ENCODE measurements at places on chromosomes 3 and 15.

DNA sequence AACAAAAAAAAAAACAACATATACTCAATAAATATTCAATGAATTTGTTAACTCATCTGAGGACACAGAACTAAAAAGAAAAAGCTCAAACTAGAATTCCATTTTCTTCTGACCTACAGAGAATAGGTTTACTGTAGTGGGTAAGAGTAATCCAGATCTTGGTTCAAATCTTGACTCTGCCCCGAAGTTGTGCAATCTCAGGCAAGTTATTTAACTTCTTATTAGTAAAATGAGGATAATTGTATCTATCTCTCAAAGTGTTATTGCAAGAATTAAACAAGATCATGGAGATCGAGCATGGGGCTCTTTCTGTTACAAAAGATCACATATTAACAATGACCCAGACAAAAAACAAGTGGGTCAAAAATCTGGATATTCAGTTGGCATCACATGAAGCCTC, 41.1 kb upstream of the OXTR start:
- no peak for DNase-seq

GRCh38 chr15:49832511-49832910, 211.7 kb downstream of the DTWD1 start:
- no peak for DNase-seq

DNA sequence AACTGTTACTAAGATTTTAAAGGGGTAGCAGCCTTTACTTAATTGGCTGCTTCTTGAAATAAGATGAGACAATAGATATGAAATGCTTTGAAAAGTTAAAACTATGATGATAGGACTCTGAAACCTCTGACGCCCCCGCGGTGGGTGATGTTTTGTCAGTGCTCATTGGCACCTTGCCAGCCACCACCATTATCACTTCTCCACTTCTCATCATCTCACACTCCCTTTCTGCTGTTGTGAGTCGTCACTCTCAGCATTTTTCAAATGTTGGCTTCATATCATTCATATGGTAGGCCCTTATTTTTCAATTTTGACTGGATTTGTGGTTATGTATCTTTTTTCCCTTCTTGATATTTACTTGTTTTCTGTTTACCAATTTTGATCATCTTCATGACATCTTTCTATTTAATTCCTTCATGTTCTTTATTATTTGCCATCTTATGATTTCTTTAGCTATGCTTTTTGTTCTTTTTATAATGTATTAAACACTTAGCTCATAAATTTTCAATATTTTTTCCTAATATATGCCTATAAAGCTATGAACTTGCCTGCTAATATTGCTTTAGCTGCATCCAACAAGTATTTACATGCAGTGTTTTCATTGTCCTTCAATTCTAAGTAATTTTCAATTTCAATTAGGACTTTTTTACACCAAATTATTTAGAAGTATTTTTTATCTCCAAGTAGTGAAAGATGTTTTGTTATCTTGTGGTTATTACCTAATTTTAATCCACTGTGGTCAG, 30.3 kb upstream of the SKOR1 start:
- no peak for DNase-seq

GRCh38 chr15:88490036-88490435, 22.5 kb downstream of the MRPS11 start:
- no peak for DNase-seq

DNA sequence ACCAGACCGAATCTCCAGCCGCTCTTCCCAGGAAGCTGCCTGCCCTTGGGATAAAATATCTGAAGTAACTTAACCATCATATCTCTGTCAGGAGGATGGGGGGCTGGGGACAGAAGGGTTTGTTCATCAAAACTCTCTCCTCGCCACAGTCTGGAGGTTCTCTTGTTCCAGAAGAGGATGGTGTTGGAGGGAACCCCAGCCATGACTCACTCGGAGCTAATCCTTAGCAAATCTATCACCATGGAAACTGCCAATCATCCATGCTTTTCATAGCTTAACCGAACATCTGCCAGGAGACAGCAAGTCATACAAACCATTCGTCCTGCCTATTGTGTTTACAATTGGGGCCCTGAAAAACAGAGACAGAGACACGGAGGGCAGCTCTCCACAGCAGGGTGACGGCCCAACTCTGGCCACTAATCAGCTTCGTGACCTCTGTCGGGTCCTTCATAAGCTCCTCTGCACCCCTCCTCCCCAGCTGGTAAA, 73.8 kb upstream of the HEG1 start:
- DNase-seq = no peak

DNA sequence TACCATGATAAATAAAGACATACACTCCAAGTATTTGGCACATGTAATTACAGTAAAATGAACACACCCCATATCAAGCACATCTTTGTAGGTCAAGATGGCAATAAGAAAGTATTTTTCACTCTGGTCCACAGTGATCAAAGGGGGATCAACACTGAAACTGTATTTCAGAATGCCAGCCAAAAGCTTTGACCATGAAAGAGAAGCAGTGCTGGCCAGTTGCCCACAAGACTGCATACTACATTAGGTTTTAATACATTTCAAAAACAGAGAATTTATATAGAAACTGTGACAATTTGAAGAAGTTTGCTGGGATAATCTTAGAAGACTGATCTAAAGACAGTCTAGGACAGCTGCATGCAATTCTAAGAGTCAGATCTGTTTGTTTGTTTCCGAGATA, 1035.3 kb downstream of the FHIT start:
- DNase-seq = no peak

DNA sequence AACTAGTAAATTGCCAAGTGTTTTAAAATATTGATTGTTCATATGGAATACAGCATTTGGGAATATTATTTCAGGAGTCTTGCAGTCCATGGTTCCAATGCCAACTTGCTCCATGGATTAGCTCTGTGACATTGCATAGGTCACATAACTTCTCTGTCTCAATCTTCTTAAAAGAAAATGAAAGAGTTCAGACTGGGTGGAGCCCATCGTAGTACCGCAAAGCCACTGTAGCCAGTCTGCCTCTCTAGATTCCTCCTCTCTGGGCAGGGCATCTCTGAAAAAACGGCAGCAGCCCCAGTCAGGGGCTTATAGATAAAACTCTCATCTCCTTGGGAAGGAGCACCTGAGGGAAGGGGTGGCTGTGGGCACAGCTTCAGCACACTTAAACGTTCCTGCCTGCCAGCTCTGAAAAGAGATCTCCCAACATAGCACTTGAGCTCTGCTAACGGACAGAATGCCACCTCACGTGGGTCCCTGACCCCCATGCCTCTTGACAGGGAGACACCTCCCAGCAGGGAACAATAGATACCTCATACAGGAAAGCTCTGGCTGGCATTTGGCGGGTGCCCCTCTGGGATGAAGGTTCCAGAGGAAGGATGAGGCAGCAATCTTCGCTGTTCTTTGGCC, 168.8 kb upstream of the CNTN4 start:
- DNase-seq = no peak

GRCh38 chr3:63279005-63279841, 1.1 kb downstream of the SYNPR start:
- no peak for DNase-seq

DNA sequence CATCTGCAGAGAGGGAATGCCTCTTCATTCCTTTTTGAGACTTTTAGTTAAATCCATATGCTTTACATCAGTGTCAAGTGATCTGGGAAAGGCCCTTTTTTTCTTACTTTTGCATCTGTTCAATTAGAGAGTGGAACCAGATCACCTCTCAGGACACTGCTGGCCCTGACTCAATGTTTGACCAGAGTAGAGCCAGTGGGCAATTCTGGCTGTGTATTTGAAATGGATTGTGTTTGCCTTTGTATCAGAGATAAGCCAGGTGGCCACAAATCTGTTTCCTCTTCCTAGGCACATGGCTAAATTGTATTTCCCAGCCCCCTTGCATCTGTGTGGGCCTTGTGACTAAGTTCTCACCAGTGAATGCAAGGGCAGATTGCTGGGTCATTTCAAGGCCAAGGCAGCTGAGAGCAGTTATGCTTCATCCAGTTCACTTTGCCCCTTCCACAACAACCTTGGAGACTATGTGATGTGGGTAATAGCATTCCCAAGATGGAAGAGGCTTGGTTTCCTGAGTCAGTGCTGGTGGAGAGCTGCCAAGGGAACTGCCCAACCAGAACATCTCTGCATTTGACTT, 75.6 kb upstream of the CACNA2D3 start:
- no peak for DNase-seq

GRCh38 chr3:9700536-9700935, 3.1 kb upstream of the CPNE9 start:
- DNase-seq = no peak

- DNase-seq = no peak
These were observed 26.2 kb downstream of the SEC62 start for GRCh38 chr3:169992781-169993180.

GRCh38 chr3:52532517-52532837, 1.2 kb downstream of the NT5DC2 start:
- DNase-seq = no peak

DNA sequence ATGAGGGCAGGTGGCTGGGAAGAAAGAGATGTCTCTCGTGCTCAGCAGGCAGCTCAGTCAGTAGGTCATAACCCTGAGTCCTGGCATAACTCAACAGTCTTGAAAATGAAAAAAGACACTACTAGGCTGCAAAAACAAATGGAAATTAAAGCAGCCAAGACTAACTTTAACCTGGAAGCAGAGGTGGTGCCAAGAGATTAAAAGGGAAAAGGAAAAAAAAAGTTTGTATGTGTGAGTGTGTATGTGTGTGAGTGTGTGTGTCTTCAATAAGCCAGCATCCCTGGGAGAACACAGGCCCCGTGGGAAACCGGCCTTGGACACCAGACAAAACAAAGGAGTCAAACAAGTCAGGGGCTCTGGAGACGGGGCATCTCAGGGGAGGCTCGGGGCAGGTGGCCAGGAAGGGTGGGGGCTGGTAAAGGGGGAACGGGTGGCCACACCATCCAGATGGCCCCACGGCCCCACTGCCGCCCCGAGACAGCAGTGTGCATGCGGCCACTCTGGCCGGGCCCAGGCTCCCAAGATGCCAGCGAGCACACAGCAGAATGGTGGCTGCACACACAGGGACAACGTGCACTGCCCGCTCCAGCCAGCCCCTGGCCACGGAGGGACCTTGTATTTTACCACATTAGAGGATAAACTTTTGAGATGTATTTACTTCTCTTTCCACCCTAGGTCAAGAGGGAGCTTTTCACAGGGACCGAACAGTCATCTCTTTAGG, 23.8 kb downstream of the CYFIP1 start:
- DNase-seq = no peak

DNA sequence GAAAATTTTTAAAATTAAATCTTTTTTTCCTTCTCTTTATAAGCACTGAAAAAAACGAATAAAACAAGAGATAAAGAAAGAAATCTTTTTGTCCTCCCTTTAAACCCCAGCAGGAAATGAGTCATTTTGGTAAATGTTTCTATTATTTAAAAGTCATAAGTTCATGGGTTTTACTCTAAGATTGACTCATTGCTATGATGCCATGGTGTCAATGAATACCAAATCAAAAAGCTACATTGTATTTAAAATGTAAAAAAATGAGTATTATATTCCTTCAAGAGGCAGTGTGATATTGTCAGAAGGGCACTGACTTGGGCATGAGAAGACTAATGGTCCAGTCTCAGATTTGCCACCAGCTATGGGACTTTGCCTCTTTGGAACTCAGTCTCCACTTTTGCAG, 303.4 kb upstream of the DNAJC19 start:
- DNase-seq = no peak

DNA sequence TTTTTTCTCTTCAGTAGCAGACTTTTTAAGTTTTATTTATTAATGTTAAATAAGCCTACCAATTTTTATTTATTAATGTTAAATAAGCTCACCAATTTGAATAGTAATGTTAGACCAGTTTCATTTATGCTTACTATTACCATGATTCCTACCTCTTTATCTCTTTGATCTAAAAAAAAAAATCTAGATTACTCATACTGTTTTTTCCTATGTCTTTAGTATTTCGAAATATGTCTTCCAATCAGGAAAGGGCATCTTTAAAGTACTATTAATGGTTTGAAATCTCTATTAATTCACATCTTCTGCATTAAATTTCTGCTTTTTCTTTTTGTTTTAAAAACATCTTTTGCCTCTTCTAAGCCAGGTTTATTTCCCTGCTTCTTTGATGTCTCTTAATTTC, 27.5 kb upstream of the MAPKBP1 start:
- no peak for DNase-seq

DNA sequence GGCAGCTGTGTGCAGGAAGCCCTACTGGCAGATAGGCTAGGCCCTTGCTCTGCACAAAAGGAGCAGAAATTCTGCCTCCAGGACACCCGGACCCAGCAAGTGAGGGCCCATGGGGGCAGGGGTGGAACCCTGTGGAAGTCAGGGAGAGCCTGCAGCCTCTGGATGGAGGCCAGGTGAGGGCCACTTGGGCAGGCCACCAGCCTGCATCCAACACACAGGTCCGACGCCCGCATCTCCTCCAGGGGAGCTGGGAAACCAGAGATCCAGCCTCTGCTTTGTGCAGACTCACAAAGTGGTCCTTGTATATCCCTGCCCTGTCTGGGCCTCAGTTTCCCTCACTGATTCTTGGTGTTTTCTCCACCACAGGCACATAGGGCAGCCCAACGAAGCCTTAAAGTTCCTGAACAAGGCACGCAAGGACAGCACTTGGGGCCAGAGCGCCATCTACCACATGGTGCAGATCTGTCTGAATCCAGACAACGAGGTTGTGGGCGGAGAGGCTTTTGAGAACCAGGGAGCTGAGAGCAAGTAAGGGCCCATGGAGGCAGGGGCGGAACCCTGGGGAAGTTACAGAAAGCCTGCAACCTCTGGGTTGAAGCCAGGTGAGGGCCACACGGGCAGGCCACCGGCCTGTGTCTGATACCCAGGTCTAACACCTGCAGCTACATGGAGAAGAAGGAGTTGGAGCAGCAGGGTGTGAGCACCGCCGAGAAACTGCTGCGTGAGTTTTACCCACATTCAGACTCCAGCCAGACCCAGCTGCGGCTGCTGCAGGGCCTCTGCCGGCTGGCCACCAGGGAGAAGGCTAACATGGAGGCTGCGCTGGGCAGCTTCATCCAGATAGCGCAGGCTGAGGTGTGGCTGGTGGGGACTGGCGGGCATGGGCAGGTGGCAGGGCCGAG, 16.6 kb downstream of the CSRNP1 start:
- no peak for DNase-seq

GRCh38 chr3:165839296-165840076, 2.3 kb upstream of the BCHE start:
- no peak for DNase-seq

- no peak for DNase-seq
These were observed 726.6 kb upstream of the NAALADL2 start for GRCh38 chr3:174132421-174133042.

DNA sequence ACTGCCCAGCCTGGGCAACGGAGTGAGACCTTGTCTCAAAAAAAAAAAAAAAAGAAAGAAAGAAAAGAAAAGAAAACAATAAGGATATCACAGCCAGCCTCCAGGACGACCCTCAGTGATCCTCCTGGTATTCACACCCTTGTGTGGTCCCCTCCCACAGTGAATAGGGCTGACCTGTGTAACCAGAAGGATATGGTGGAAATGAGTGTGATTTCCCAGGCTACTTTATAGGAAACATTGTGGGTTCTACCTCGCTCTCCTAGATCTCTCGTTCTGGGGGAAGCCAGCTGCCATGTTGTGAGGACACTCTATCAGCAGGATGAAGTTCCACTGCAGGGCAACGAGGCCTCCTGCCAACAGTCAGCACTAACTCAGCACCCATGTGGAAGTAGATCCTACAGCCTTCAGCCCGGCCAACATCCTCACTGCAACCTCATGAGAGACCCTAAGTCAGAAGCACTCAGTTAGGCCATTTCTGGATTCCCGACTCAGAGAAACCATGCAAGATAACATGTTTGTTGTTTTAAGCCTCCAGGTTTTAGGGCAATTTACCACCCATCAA, 11.1 kb downstream of the RFTN1 start:
- DNase-seq = no peak
